H4 (cell line): ENCODE measurements at places on chromosomes 5 and 9. TPM values are rescaled to one million over a fixed set of nuclear protein-coding genes. Genes with fewer than 3 reads are reported as not detected.
A peak's percentile ranks its signal among the peaks of the same experiment; 100 is the strongest.

- DNase-seq, result no peak
Measured at GRCh38 chr9:137488327-137488653, 29.2 kb upstream of the NSMF start.

GRCh38 chr9:124852829-124853531, at the start of gene WDR38:
WDR38 (plus strand) TSS chr9:124853460; CDS start chr9:124853532, 72 bp downstream.
- DNase-seq, result peak; percentile 71

DNA sequence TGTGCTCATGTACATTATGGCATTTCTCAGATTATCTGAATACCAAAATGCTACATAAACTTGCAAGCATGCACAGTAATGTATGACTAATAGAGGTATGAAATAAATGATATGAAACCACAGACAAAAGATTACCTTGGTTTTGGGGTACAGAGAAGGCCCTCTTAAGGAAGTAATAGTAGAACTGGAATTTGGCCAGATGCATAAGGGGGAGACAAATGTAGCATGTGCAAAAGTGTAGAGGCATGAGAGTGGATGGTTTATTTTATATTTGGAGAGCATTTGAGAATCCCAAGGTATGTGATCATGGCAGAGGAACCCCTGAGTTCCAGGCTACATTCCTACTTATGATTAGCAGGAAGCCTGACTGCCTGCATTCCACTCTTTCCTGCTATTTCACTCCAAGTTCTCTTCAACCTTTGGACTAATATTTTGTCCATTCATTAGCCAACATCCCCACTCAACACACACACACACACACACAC, 74.2 kb downstream of the MAMDC2 start:
- no peak for DNase-seq

GRCh38 chr9:98599566-98600216, 109.0 kb downstream of the GABBR2 start:
- DNase-seq, result no peak

GRCh38 chr5:34411470-34412346, 244.4 kb upstream of the RAI14 start:
- no peak for DNase-seq

DNA sequence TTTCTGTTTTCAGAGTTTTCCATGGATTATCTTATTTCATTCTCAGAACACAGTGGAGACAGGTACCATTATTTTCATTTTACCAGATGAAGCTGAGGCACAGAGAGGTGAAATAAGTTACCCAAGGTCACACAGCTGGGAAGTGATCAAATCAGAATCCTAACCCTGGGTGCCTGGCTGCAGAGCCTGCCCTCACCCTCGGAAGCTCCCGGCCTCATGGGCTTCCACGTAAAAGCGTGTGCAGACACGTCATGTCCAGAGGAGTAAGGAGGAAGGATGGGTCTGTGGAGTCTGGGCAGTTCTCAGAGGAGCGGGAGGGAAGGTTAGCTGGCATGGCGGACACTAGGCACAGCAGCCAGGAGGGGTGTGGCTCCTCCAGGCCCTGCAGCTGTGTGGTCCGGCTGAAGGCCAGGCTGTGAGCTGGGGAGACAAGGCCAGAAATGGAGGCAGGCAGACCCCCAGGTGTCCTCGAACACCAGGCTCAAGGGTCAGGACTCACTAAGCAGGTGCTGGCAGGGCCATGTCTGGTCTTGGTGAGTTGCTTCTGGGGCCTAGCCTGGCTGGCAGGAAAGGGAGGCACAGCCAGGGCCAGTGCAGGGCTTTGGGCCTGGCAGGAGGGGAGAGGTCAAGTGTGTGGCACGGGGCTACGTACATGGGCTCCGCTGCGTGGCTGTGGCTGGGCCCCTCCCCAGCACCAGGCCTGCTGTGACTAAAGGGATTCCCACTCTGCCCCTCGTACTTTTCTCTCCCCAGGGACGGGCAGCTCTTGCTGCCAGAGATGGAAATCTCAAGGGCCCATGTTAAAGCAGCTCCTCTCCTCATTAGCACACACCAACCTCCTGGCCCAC, 5.6 kb downstream of the TBC1D9B start:
- DNase-seq, result no peak

DNA sequence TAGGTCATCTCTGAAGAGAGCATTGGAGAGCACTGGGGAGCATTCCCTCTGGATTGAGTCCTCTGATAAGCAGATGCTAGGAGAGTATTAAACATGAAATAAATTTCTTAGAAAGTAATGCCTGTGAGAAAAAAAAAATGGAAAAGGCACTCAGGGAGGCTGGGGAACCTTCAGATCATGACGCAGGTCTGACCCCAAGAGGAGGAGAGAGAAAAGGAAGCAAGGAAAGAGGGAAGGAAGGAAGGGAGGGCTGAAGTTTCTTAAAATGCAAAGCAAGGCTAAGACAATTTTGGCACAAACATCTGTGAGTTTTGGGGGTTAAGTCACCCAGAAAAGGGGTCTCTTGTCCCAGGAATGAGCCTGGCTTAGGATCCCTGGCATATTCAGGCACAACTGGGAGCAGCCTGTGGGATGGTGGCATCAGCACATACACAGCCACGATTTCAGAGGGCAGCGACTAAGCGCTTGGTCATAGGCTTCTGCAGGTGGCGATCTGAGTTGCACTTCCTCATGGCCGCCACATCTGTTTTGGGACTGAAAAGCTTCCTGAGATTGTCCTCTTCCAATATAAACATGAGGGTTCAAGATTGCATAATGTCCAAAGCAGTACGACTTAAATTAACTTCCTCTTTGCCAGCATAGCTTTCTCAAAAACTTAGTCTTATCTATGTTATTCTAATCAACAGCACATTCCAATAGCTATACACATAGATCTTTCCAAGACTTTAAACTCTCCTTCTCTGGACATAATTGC, 692.7 kb downstream of the DNAH5 start:
- DNase-seq, result peak; percentile 37

DNA sequence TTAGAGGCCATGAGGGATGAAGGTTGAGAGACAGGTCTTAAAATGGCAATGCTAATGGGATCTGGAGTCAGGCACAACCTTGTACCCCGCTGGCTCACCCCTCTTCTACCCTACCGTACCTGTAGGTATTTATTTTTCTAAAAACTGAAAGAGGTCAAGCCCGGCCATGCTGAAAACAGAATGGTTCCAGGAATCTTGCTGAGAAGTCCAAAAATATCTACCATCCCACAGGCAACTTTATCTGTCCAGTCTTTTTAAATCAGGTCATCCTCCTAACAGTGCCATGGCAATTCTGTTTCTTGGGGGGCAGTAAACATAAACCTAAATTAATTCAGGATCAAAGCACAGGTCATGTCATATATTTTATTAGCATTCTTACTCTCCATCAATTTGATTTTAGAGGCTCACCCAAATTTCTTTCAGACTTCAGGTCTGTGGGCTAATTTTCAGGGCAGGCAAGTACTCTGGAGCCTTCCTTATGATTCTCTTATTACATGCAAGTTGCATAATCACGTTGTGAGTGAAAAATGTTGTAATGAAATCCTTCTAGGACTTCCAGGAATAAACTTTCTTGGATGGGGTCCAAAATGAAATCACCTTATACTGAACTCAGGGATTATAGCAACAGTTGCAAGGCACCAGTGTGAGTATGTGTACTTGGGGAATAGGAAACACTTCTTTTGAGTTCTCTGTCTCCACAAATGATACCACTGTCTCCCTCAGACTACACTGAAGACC, 102.7 kb upstream of the NREP start:
- peak; percentile 89 for DNase-seq

The HRH2 gene
- 0.18 and 0.54 TPM in 2 replicates for total RNA-seq

The EPB41L4A gene
- 0.87 and 2.3 TPM in 2 replicates for total RNA-seq

The SMIM33 gene
- not detected in 2 replicates for total RNA-seq

The RARS1 gene
- 204 and 227 TPM in 2 replicates for total RNA-seq
